A549 (cell line): ENCODE measurements at places on chromosomes 4 and X. TPM values are rescaled to one million over a fixed set of nuclear protein-coding genes. Genes with fewer than 3 reads are reported as not detected.

- DNase-seq, result no peak
These were observed 6.5 kb upstream of the SMARCA1 start for GRCh38 chrX:129529685-129530281.

GRCh38 chr4:144421839-144422565, 224.0 kb upstream of the HHIP start:
- DNase-seq, result no peak

- DNase-seq, result no peak
These were observed 13.3 kb downstream of the TFE3 start for GRCh38 chrX:49029876-49030275.

GRCh38 chr4:19971829-19972228, 279.9 kb upstream of the SLIT2 start:
- no peak for DNase-seq

DNA sequence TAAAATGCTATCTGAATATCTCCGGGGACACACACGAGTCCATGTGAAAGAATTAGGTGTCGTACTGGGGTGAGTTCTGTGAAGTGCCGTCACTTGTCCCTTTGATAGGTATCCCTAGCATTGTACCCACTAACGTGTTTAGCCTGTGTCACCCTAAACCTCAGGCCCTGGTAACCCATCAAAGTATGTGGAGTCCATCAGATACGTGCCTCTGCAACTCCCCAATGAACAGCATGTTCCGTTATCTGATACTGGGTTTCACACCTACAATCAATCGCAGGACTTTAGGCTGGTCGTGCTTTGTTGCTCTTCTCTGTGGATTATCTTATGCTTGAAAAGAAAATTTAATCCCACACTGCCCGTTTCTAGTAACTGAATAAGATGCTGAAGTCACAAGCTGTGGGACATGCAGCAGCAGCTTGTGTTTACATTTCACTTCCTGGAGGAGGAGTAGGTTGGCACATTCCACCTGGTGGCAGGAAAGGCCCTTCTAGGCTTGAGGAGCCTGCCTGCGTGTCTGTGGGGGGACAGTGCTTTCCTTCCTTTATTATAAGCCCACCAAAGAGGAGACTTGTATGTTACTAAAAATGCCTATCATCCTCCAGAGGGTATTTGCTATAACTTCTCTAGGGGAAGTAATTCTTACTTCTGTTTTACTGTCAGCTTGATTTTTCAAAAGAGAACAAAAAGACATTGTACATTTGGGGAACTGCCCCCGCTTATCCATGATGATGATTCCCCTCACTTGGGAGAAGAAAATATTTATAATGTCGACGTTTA, 127.2 kb downstream of the FNIP2 start:
- no peak for DNase-seq

- no peak for DNase-seq
These were observed 10.3 kb upstream of the FHDC1 start for GRCh38 chr4:152925851-152926250.

PWWP3B gene
- polyA plus RNA-seq, result not detected in 3 replicates

GRCh38 chr4:69056921-69057550, 39.2 kb upstream of the UGT2B7 start:
- no peak for DNase-seq
